ENCODE measurements at places on chromosomes 12 and 14. TPM values are rescaled to one million over a fixed set of nuclear protein-coding genes. Genes with fewer than 3 reads are reported as not detected.

Gene KLC1
- total RNA-seq = 157 TPM

Gene SAMD15
- total RNA-seq = 0.35 TPM

Gene GMFB
- 39.6 TPM for total RNA-seq

Gene OTX2
- total RNA-seq = not detected

Gene ZNF385A
- total RNA-seq = 52.3 TPM

Gene ZFC3H1
- total RNA-seq = 18.9 TPM

Gene COCH
- 1.0 TPM for total RNA-seq

Gene GPR132
- 0.14 TPM for total RNA-seq

Gene CACNA1C
- total RNA-seq = not detected

Gene MGP
- not detected for total RNA-seq

Gene APOF
- not detected for total RNA-seq

Gene ANHX
- total RNA-seq = not detected

Gene PTPRO
- total RNA-seq = 0.21 TPM

Gene RASSF8
- 7.6 TPM for total RNA-seq

Gene HOXC10
- not detected for total RNA-seq
